ENCODE measurements at places on chromosomes 11 and 22. TPM values are rescaled to one million over a fixed set of nuclear protein-coding genes. Genes with fewer than 3 reads are reported as not detected.

- no peak for DNase-seq
Measured at GRCh38 chr11:35151683-35152280, 12.8 kb downstream of the CD44 start.

KCNQ1 gene
- 1.0 TPM for total RNA-seq

DNA sequence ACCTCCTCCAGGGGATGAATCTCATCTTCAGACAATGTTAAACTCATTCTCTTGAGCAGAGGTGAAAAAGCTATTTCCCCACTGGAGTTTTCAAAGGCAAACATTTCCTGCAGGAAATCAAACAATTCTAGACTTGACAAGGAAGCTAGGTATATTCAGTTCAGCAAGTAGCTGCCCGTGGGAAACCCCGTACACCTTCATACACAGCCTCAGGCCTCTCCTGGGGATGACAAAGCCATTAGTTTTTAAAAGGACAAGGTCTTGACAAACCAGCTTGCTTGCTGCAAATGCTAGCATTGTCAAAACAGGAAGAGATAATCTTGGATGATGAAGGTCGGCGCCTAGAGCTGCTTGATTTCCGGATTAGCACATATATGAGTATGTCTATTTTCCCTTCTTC is 1630.8 kb upstream of the TENM4 start:
- DNase-seq, result no peak

- no peak for DNase-seq
Measured at GRCh38 chr11:44351006-44351660, 41.2 kb upstream of the ALX4 start.

GRCh38 chr11:59158206-59159068 is 13.5 kb upstream of the DTX4 start:
- DNase-seq, result no peak

DNA sequence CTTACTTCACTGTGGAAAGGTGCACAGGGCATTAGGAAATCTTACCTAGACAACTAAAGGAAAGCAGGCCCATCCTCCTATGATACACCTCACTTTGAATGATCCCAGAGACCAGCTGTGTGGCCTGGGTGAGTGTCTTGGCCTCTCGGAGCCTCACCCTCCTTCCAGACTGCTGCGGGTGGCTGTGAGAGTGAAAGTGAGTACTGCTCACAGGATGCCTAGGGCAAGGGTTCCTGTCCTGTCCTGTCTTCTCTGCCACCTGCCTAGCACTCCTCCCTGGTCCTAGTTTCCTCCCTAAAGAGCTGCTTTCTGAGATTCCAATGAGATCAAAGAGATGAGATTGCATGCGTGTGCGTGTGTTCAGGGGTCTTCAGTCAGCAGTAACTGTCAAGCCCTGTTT is 19.5 kb upstream of the ADORA2A start:
- no peak for DNase-seq

DNA sequence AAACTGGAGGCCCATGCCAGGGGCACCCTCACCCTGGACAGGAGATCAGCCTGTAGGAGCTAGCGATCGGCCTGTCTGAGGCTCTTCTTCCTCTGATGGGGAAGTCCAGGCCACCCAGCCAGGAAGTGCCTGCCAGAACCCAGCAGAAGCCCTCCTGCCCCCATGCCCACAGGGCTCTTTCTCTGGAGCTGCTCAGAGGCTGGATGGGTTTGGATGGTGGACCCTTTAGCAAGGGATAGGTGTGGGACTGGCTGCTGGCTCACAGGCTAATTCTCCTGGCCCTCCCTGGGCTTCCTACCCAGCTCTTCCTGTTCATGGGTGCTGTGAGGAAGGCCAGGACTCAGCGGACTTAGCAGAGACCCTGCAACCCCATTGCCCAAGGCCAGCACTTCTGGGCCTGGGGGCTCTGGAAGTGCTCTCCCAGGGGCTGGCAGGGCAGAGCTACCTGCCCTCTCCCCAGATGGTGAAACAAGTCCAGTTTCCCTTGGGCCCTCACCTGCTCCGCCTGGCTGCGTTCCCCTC is 7.6 kb downstream of the FXYD2 start:
- no peak for DNase-seq

GLYAT gene
- not detected for total RNA-seq

SLC29A2 gene
- 28.3 TPM for total RNA-seq

POTEH gene
- total RNA-seq, result not detected

DNA sequence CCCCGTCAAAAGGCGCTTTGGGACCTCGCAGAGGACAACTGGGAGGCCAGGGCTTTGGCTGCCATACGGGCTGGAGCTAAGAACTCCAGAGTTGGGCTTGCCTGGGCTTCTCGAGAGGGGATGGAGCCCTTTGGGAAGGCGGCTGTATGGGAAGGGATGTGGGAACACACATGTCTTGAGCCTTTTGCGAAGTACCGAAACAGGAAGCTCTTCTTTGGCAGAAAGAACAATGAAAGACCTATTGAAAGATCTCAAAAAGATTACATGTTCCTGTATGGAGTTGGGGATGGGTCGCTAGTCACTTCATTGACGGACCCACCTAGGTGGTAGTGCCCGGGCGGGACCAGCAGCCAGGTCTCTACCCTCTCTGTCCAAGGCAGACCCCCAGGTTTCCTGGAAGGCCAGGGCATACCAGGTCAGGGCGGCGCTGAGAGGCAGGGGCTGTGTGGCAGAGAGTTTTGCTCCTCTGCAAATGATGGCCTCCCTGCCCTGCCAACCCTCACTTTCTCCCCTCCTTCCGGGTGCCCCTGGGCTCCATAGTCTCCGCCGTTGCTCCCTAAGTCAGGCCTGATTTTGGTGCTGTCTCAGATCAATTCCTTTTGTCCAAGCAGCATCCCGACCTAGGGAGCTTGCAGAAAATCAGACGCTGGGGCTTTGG is 1.0 kb downstream of the ST14 start:
- no peak for DNase-seq

ARHGAP42 gene
- total RNA-seq, result 7.1 TPM

GRCh38 chr11:8260202-8260966 is 3.3 kb downstream of the LMO1 start:
- no peak for DNase-seq

DNA sequence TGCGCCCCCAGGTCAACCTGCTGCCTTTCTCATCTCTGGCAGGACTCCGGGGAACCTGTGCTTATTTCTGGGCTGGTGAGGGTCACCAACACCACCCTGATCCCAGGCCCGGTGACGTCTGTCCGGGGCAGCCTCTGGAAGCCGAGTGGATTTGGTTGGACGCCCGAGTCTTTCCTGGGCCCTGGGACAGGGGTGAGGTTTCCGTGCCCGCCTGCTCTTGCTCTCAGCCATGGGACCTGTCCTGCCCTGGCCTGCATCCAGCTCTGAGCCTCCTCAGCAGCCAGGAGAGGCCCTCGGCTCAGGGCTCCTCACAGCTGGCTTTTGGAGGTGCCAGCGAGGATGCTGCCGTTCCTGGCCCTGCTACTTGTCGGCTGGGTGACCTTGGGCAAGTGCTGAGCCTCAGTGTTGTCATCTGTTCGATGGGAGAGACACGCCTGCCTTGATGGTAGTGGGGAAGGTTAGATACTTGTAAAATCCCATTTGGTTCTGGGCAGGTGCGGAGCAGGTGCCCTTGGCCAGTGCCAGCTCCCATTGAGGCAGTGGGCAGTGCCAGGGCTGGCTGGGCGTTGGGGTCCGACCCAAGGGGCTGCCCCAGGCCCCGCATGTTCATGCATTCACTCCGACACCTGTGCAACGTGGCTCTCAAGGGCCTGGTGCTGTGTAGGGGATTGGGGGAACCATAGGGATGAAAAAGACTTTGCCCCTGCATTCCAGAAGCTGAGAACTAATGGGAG is 58.9 kb upstream of the THY1 start:
- DNase-seq, result no peak

DNA sequence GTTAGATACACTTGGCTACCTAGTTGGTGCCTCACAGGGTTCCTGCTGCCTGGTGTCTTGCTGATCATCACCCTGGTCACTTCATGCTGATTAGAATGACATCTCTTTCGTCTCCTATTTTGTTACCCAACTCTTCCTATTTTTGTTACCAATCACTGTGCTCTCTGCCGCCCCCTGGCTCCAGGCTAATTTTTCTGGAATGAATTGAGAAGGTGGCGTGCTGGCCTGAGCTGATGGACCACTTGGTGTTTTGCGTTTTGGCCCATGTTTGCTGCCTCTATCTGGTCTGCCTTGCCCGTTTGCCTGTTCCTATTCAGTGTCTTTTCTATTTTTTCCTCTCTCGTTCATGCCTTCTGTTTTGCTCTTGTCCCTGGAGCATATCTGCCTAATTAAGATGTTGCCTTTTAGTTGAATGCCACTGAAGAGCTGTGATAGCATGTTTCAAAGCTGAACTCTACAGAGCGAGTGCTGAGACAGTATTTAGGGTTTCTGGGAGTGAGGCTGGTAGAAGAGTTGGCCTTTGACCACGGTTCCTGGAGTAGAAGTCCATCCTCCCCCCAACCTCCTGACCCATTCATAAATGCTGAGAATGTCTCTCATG is 5.9 kb upstream of the ATF4 start:
- DNase-seq, result no peak

PATZ1 gene
- 18.6 TPM for total RNA-seq

DNA sequence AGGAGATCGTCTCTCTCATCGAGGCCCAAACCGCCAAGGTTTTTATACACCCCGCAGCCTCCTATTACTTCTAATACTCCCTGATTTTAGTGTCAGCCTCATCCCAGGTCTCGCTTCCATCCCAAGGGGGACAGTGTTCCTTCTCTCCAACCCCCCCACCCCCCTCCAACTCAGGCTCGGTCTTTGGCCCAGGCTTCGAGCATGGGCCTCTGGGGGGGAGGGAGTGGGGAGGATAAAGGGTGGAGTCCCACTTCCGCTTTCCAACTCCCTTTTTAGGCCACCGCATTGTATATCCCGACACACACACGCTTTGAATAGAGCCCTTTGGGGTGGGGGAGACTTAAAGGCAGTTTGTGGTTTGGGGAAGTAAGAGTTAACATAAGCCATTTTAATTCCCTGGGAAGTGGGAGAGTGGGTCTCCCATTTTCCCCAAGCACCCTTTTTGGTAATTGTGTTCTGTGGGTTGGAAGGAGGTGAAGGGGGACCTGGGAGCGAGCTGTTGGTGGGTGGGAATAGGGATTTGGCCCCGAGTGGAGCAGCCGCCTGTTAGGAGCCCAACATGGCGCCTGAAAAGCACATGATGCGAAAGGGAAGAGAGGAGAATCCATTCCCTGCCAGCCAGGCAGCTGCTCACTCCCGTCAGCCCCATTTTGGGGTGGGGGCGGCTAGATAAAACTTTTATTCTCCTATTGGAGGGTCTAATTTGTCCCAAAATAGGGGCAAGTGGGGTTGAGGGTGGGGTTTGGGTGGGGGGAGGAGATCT is 844 bp downstream of the PCF11 start:
- peak; percentile 75 for DNase-seq

MUC6 gene
- 0.49 TPM for total RNA-seq

DNA sequence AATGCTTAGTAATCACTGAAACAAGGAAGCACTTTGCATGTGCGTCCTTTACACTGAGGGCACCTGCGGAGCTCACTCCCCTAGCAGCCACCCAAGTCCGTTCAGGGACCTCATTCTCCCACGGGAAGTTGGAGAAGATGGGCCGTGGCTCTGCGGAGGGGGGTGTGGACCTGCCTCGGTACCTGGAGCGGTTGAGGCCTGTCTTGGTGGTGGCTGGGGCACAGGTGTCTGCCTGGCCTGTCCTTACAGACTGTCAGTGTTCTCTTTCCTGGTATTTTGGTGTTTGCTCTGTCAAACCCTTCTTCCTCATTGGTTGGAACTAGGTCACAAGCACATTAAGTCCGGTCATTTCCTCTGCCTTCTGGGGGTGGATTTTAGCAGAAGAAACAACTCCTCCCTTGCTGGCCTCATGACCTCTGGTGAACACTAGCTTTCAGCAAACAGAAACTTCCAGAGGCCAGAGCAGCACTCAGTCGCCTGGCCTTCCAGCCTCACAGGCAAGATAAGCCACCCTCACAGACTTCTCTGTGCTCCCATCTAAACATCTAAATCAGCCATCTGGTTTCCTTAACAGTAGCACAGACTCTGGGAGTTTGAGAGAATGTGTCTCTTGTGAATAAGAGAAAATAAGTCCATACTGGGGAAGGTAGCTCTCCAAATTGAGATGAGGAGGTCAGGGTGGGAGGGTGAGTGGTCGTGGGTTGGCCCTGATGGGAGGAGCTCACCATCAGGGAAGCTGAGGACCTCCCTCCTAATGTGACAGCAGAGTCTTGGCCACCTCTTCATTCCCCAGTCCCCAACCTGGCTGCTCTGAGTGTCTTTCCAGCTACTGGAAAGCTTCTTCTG is 8.6 kb downstream of the SNAP29 start:
- no peak for DNase-seq

DNA sequence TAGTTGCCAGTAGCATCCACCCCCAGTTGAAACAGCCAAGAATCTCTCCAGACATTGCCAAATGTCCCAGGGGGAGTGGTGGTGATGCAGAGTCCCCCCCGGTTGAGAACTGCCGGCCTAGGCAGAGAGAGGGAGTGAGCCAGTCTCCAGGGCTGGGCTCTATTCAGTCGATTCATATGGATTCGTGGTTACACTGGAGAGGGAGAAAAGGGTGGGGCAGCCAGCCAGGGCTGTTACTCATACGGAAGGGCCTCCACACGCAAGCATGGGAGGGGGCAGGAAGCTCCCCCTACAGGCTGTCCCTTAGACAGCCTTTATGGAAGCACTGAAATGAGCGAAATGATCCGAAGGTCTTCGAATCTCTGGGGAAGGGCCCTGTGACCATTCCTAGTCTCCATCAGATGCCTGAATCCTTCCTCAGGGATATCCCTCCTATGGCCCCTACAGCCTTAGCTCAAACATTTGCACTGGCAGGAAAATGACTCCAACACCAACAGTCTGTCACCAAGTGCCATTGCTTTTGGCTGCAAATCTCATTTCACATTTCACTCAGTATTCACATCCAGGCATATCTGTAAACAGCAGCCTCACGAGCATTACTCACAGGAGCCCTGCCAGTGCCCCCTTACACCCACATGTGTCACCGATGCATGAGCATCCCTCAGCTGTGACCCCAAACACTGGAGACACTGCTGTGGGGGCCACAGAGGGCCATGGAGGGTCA is 18.4 kb upstream of the TLCD5 start:
- DNase-seq, result no peak

MRGPRX3 gene
- total RNA-seq, result not detected

- no peak for DNase-seq
Measured at GRCh38 chr11:45344028-45344427, 57.9 kb upstream of the SYT13 start.

KRTAP5-2 gene
- total RNA-seq, result not detected

VEGFB gene
- total RNA-seq, result 101 TPM

GGT1 gene
- 2.6 TPM for total RNA-seq

GRCh38 chr11:14927146-14927545 is 35.1 kb upstream of the CYP2R1 start:
- DNase-seq, result no peak

GRCh38 chr11:17696741-17697140 is 22.6 kb upstream of the MYOD1 start:
- no peak for DNase-seq

- DNase-seq, result no peak
Measured at GRCh38 chr11:3796346-3796745, 1.0 kb downstream of the NUP98 start.

DNA sequence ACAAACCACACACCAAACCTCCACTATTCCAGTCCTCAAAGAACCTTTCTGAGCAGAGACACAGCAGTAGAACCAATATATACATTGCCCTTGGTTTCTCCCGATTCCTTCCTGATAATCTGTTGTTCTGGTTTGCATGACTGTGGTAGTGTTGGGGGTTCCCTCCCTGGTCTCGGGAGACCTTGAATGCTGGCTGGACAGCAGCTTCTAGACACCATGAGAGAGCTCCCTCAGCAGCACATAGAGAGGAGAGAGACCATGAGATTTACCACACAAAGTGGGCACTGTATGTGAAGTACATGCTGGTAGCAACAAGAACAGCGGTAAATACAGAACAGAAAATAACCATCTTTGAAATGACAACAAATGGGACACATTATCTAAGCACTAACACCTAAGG is 2.6 kb downstream of the C11orf91 start:
- no peak for DNase-seq

- DNase-seq, result no peak
Measured at GRCh38 chr11:84922836-84923235, 704.3 kb downstream of the DLG2 start.

Data from Panc1 (cell line).